ENCODE measurements at places on chromosomes 1 and 21.

DNA sequence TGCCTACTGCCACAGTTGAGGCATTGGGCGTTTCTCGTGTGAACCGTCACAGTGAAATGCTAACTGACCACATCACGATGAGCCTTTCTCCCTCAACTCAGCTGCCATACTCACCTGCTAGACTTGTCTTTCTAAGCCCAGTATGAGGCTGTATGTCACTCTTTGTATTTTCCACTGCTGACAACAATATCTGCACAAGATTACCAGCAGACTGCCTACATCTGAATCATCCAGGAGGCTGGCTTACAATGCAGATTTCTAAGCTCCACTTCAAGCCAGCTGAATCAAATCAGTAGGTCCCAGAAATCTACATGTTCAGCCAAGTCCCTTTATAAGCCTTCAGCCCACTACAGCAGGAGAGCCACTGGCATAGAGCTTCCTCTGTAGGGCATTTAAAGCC is 355.0 kb upstream of the DUSP10 start:
- DNase-seq = no peak

- no peak for DNase-seq
Measured at GRCh38 chr1:118445156-118445555, 260.1 kb upstream of the SPAG17 start.

DNA sequence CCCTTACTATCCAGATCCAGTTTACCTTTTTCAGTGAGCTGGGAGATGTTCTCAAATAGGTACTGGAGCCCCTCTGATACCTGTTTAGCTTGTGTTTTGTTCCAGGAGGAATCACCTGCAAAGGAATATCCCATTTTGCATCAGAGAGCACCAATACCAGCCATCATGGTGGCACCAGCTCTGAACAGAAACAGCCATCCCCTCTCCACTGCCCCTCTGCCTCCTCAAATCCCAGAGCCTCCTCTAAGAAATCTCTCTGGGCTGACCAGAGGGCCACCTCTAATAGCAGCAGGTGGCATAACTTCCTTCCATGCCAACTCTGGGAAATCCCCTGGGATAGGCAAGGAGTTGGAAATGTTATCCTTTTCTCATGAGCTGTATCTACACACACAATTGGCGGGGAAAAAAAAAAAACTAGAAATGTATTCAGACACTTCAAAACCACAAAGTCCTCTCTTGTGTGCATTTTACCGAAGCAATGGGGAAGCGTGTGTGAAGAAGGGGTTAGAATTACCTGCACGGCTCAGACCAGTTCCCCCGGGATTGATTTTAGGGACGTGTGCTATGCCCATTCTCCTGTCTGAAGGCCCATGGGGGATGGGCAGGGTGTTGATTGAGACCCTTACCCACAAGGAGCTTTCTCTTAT is 2.4 kb downstream of the PGLYRP4 start:
- DNase-seq = peak; percentile 94

DNA sequence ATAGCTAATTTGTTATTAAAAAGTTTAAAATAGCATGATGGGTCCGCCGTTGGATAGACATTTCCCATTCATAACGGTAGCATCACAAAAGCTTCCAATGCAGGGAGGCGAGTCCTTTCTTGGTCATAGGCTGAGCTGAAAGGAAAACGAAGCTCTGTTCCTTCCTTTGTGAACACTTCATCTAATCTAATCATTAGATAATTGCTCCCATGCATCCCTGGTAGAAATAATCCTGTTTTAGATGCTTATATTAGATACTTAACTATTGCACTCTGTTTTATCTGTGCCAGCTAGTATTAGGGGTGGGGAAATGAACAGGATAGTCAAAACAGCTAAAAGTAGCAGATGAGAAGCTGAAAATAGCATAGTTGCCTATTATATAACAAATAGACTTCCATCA is 215.0 kb downstream of the SLC35F3 start:
- DNase-seq = no peak

DNA sequence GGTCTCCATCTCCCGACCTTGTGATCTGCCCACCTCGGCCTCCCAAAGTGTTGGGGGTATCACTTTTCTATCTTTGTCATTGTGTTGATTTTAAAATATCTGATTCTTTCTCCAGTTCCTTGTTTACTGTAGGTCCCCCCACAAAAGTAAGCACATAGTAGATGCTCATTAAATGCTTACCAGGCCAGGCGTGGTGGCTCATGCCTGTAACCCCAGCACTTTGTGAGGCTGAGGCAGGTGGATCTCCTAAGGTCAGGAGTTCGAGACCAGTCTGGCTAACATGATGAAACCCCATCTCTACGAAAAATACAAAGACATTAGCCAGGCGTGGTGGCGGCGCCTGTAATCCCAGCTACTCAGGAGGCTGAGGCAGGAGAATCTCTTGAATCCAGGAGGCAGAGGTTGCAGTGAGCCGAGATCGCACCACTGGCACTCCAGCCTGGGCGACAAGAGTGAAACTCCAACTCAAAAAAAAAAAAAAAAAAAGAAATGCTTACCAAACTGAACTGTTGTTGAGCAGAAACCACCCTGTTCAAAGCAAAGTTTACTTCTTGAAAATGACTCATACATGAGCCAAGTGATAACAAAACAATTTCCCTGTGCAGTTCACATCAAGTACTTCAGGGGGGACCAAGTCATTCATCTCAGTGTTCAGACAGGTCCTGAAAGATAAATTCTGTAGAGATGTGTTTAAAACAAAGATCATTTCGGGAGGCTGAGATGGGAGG is 24.3 kb upstream of the NID1 start:
- no peak for DNase-seq

GRCh38 chr1:227308367-227309336 is 9.6 kb downstream of the CDC42BPA start:
- no peak for DNase-seq

DNA sequence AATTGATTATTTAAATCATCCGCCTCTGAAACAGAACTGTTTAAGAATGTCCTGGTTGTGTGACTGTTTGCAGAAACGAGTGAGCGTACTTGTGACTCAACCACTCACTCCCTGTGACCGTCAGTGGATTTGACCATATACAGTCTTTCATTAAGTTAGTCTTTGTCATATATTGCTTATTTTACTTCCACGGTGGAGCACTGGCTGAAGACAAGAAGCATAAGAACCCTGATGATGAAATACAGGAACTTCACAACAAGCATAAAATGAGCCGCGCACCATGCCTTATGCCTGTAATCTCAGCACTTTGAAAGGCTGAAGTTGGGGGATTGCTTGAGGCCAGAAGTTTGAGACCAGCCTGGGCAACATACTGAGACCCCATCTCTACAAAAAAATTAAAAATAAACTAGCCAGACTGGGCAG is 194.0 kb downstream of the TOMM20 start:
- no peak for DNase-seq

DNA sequence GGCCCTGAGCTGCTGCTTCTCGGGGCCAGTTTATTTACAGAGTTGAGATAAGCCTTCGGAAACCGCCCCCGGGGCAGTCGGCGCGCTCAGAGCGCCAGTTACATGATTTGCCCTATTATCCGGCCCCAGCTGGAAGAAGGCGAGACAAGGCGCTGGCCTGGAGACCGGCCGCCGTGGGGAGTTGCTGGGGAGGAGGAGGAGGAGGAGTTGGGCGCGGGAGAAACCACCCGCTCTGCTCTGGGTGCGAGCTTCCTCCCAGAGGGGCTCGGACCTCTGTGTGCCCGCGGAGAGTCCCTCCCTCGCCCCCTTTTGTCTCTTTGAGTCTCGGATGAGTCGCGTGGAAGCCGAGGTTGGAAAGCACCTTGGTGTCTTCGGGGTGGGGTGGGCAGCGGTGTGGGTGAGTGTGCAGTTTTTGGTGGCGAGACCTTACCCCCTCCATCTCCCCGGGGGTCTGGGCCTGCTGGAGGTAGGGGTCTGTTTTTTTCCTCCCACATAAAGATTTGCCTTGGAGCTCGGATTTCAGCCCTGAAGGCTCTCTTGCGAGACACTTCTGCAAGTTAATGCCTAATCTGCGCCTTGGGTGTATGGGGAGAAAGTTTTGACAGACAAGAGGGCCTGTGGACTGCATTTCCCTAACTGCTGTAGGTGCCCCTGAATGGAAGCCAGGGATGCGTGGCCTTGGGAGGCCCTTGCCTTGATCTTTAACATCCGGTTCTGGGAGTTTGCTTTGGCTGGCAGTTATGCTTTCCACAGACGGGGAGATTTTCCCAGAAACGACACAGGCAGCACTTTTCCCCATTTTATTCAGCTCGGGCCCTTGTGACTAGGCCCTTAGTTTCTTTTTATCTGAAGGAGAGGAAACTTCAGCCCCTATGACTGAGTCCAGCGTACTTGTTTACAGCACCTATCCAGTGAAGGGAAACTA is 80.0 kb downstream of the NDUFS5 start:
- peak; percentile 16 for DNase-seq

DNA sequence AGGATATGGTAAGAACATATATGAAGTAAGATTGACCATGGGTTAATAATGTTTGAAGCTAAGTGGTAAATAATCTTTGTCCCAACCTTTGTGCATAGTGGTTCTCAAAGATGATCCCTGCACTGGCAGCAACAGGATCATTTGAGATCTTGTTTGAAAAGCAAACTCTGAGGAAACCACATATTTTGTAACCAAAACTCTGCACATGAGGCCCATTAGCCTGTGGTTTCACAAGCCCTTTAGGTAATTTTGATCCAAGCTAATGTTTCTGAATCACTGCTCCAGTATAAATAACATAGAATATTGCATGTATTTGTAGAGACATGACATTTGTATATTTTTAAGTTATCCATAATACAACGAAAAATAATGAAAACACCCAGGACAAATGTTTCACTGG is 147.9 kb upstream of the RGS18 start:
- no peak for DNase-seq

DNA sequence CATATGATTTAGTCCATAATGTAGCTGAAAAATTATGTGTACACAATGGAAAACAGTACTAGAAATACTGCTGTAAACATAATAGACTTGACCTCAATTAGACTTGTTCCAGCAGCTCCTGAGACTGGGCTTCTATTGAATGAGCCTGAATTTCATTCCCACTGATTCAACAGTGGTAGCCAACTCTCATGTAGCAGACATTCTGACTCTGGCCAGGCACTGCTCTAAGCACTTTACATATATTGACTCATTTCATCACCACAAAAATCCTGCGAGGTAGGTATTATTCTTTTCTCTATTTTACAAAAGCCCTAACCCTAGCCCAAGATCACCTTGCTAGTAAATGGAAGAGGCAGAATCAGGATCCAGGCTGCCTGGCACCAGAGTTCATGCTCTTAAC is 12.8 kb upstream of the CTSS start:
- DNase-seq = no peak

GRCh38 chr1:246262281-246262680 is 244.8 kb downstream of the SMYD3 start:
- no peak for DNase-seq

DNA sequence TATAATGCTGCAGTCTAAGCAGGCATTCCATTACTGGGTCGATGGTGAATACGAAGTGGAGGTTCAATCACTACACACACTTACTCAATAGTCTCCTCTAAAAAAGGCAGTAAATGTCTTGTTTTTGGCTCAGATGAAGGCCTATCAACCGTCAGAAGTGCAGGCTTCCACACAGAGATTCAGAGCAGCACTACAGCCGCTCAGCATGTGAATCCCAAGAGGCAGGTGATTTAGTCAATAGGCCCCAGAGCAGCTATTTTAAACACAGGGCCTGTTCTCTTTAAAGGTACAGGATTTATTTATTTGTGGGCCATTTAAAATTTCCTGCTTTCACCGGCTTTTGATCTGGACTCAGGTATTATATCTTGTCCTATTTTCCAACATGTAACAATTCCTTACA is 293.7 kb downstream of the RGS7 start:
- peak; percentile 56 for DNase-seq

DNA sequence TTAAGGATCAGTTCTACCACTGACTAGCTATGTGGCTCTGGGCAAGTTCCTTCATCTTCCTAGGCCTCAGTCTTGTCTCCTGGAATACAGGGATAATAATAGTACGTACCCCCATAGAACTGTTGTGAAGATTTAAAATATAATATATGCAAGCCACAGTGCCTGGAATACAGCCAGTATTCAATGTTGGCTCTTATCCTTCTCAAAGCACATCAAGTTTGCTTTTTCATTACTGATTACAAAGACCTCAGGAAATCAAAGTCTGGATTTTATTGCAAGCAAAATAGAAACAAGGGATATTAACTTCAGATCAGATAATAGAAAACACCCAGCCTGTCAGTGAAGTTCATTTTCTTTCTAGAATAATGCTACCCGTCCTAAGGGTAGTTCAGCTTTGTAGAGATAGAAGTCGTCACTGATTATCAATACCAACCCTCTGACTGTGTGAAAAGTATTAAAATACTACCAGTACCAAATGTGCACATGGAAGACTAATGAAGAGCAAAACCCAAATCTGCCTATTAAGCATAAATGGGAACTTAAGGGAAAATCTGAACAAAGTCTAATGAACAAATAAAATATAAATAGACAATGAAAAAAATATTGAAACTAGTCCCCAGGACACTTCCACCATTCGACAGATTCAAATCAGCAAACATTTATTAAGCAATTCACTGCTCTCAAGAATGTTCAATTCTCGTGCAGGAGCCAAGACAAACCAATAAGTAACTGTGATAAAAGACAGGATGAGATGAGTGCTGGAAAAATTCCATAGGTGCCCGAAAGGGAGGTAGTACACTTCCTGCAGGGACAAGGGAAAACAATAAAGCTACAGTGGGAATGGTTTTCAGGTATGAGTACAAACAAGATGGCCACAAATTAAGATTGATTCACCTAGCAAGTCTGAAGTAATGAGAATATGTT is 206.2 kb downstream of the SMYD3 start:
- no peak for DNase-seq

GRCh38 chr1:6463120-6463412 is 2.9 kb downstream of the TNFRSF25 start:
- no peak for DNase-seq

DNA sequence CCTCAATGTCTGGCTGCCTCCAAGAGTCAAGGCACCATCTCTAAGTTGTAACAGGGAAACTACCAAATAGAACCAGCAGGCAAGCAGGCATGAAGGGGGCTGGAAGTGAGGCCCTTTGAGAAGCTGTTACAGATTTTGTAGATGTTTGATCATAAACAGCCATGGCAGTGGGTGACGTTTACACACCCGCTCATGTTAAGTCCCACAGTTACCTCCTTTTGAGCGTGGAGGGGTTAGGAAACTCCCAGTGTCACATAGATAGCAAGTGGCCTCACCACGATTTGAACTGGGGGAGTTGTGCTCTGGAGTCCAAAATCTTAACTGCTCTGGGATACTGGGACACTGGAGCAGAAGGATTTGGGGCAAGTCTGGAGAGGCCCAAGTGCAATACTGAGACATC is 192.4 kb downstream of the HIVEP3 start:
- no peak for DNase-seq

- no peak for DNase-seq
Measured at GRCh38 chr1:61533546-61533945, 191.4 kb downstream of the TM2D1 start.

DNA sequence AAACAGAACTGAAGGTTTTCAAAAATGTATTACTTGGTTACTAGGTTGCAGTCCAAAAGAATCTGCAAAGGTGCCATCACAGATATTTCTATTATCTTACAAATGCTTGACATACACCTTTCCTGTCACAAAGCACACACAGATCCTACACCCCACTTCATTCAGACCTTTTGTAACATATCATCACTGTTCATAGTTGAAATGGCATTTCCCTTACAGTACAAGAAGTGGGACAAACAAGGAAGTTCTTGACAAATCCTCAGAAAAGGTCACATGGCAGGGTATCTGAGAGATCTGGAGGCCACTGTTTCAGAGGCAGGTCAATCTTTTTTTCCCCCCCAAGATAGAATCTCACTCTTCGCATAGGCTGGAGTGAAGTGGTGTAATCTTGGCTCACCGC is 21.3 kb downstream of the TOR1AIP2 start:
- DNase-seq = no peak

- peak; percentile 77 for DNase-seq
Measured at GRCh38 chr1:204255225-204255624, 41.4 kb upstream of the GOLT1A start.

- no peak for DNase-seq
Measured at GRCh38 chr21:32719085-32719484, 8.7 kb downstream of the SYNJ1 start.
